Caco-2 (cell line): ENCODE measurements at places on chromosomes 13 and 19. TPM values are rescaled to one million over a fixed set of nuclear protein-coding genes. Genes with fewer than 3 reads are reported as not detected.

DNA sequence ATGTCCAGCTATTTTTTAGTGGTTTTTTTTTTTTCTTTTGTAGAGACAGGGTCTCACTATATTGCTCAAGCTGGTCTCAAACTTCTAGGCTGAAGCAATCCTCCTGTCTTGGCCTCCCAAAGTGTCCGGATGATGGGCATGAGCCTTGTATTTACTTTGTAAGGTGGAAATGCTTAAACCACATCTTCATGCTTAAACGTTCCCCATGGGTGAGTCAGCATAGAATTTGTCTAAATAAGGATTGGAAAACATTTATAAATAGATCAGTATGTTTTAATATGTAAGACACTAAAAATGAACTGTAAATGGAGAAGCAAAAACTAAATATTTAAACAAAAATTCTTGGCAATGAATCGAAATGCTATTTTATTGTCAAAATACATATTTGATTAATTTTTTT, 698.0 kb downstream of the PCDH9 start:
- no peak for DNase-seq

Gene ZNF665
- 0.39 and 0.73 TPM in 2 replicates for total RNA-seq

Gene CALR3
- 0.32 TPM in 1 of 2 replicates, not detected in the other for total RNA-seq

GRCh38 chr13:29865934-29866333, 15.5 kb upstream of the UBL3 start:
- DNase-seq = no peak

GRCh38 chr13:33745370-33746324, 72.3 kb upstream of the RFC3 start:
- DNase-seq = no peak

Gene PEG3
- total RNA-seq = not detected in 2 replicates

- no peak for DNase-seq
Measured at GRCh38 chr19:5960005-5961001, 17.6 kb downstream of the RANBP3 start.

DNA sequence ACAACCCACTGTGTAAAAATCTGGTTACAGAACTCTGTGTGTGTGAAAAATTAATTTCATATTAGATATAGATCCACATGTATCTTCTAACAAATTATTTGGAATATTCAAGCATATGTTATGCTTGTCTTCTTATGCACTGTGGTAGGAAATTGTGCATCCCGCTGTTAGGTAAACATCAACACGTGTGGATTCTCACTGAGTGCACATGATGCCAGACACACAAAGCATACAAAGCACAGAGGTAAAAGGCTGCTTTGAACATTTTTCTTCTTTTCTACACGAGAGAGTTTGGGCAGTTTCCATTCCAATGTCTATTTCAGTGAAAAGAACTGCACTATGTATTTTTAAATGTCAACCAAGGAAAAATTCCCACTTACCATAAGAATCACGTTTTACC, 354.9 kb downstream of the PCDH9 start:
- no peak for DNase-seq

- no peak for DNase-seq
Measured at GRCh38 chr13:19650742-19651141, 17.3 kb downstream of the MPHOSPH8 start.

DNA sequence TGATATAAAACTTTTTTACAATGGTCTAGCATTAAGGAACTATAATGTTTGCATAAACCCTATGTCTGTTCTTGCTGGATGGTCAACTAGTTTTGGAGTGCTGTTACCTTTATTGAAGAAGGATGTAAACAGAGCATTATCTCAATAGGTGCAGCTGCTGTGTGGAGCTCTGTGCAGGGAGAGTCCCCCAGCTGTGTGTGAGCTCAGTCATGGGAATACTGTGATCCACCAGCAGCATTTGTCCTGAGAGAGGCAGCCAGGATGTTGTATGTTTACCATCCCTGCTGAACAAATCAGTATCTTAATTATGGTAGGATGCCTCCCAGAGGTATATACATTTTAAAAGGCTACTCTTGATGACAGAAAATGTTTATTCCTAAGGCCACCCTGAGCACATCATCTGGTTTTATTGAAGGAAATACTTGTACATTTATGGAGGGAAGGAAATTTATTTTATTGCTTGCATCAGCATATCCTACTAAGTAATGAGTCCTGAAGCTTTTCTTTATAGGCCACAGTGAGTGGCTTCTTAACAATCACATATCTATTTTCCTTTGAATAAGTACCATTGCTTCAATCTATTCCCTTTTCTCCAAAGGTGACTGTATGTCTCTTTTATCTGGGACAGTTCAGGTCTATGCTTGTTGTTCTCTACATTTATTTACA, 11.7 kb downstream of the RAP2A start:
- no peak for DNase-seq
